Caco-2 (cell line): ENCODE measurements at places on chromosomes 13 and 19. TPM values are rescaled to one million over a fixed set of nuclear protein-coding genes. Genes with fewer than 3 reads are reported as not detected.

DNA sequence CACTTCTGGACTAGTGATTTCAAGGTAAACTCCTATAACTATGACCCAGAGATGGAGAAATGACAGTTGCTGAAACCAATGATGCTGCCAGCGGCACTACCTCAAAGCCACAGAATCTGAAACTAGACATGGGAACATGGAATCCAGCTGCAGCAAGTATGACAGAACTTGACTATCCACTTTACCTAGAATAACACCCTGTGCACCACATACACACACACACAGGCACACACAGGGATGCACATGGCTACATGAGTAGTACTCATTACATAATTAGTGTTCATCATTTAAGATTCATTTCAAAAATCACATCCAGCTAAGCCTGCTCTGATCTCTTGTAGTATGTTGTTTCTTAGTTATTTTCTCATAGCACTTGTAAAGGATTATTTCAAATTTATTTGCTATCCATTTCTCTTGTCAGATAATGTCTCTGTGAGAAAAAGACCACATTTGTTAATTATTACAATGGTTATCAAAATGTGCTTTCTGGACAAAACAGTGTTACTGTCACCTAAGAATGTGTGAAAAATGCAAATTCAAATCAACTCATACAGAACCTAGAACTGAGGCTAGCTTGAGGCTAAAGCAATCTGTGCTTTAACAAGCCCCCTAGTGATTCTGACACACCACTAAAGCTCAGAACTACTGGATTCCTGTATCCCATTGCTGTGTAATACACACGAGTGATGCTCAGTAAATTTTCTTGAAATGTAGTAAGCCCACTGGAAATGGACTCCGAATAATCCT, 59.4 kb downstream of the WTIP start:
- no peak overlapping the region for H3K4me3 ChIP-seq
- no peak for DNase-seq
- H3K36me3 ChIP-seq = no peaks in the 10 kb centered on the region
- no peaks in the 10 kb centered on the region for H3K4me1 ChIP-seq
- no peaks in the 10 kb centered on the region for H3K27me3 ChIP-seq
- H3K27ac ChIP-seq = no peak overlapping the region

DNA sequence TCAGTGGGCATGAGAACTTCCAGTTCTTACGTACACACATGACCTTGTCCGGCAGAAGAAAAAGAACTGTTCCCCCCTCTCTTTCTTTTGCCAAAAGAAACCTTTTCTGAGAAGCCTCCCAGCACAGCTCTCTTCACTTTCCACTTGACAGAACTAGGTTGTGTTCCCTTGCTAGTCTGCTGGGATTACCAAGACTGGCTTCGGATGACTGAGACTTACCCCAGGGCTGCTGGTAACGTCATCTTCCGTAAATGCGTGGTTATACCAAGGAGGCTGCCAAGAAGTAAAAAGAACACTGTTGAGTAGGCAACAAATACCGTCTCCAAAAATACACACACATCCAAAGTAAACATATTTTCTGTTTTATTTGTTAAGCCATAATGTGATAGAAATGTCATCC, 908.2 kb downstream of the EFNB2 start:
- no peaks in the 10 kb centered on the region for H3K36me3 ChIP-seq
- no peak overlapping the region for H3K27ac ChIP-seq
- no peak for DNase-seq
- H3K4me1 ChIP-seq = no peaks in the 10 kb centered on the region
- H3K4me3 ChIP-seq = no peak overlapping the region

GRCh38 chr19:35852029-35852780, at the start of gene NPHS1:
NPHS1 (minus strand) TSS chr19:35852504; CDS start chr19:35851837, 667 bp downstream.
- no peaks in the 10 kb centered on the region for H3K36me3 ChIP-seq
- 0 out of 2 replicates have a peak, but pooled peaks cover 7% of the 10 kb centered on the region for H3K4me1 ChIP-seq
- no peak within 1 kb of the TSS for H3K4me3 ChIP-seq
- no peak for DNase-seq
- H3K27ac ChIP-seq = no peak within 1 kb of the TSS

DNA sequence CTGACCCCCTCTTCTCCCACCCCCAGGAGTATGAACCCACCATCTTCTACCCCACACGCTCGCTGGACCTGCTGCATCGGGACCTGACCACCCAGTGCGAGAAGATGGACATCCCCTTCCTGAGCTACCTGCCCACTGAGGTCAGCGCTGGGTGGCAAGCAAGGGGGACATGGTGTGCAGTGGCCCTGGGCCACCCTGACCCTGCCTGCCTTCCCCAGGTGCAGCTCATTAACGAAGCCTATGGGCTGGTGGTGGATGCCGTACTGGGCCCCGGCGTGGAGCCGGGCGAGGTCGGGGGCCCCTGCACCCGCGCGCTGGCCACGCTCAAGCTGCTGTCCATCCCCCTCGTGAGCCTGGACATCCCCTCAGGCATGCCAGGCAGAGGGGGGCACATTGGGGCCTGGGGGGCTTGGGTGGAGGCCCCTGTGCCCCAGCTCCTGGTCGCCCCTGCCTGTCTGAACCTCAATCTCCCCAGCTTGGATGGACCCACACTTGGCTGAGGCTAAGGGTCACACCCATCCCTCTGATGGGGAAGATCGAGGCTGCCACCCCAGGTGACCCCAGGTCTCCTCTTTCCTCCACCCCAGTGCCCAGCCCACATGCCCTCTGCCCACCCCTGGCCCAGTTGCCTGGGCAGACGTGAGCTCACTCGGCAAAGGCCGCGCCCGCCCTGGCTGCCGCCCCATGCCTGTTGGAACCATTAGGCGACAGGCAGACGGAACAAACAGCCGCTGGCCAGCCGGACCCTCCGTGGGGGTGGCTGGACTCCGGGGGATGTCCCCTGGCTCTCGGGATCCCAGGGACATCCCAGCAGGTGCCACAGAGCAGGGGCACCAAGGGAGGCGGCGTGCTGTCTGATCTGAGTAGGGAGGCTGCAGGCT, 2.5 kb upstream of the CILP2 start:
- no peak overlapping the region for H3K27ac ChIP-seq
- H3K4me1 ChIP-seq = no peaks in the 10 kb centered on the region
- no peaks in the 10 kb centered on the region for H3K27me3 ChIP-seq
- no peak overlapping the region for H3K4me3 ChIP-seq

- H3K27ac ChIP-seq = no peak overlapping the region
- no peaks in the 10 kb centered on the region for H3K27me3 ChIP-seq
- H3K36me3 ChIP-seq = peaks cover 2% of the 10 kb centered on the region; the same call in 1 of the 2 replicates
- peaks cover 5% of the 10 kb centered on the region; the same call in 1 of the 2 replicates for H3K4me1 ChIP-seq
- no peak overlapping the region for H3K4me3 ChIP-seq
- DNase-seq = no peak
These were observed 21.2 kb downstream of the PPP5C start for GRCh38 chr19:46368116-46368515.

GRCh38 chr13:110423689-110424302, 116.7 kb downstream of the COL4A2 start:
- no peaks in the 10 kb centered on the region for H3K27me3 ChIP-seq
- DNase-seq = no peak
- H3K27ac ChIP-seq = no peak overlapping the region
- H3K4me1 ChIP-seq = peaks cover 17% of the 10 kb centered on the region
- no peak overlapping the region for H3K4me3 ChIP-seq

The TRPC4 gene
- total RNA-seq = not detected in 2 replicates

GRCh38 chr19:58021541-58022282, 12.1 kb upstream of the ZSCAN1 start:
- DNase-seq = peak; percentile 15
- no peaks in the 10 kb centered on the region for H3K4me1 ChIP-seq
- H3K36me3 ChIP-seq = no peaks in the 10 kb centered on the region
- H3K4me3 ChIP-seq = no peak overlapping the region
- H3K27ac ChIP-seq = no peak overlapping the region

The PSG6 gene
- 0.18 TPM in 1 of 2 replicates, not detected in the other for total RNA-seq

- no peak overlapping the region for H3K27ac ChIP-seq
- no peaks in the 10 kb centered on the region for H3K27me3 ChIP-seq
- H3K36me3 ChIP-seq = no peaks in the 10 kb centered on the region
- peak; percentile 16 for DNase-seq
- H3K4me3 ChIP-seq = no peak overlapping the region
These were observed 294.8 kb downstream of the TSHZ3 start for GRCh38 chr19:31054430-31054829.

DNA sequence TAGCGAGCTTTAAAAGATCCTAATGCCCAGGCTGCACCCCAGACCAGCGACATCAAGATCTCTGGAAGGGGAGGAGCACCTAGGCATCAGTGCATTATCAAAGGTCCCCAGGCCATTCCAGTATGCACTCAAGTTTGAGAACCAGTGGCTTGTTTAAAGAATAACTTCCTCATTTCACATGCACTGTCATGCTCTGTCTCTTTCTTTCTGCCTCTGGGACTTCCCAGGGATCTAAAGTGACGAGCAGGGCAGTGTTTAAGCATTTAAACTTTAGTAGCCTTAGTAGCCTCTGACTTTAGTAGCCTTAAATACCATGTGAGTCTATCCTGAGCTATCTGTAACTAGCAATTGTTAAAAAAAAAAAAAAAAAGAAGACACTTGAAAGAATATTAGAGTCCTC, 8.9 kb upstream of the FARP1 start:
- H3K27ac ChIP-seq = no peak overlapping the region
- DNase-seq = no peak
- H3K4me1 ChIP-seq = peaks cover 24% of the 10 kb centered on the region

The PLEKHJ1 gene
- total RNA-seq = 119 TPM in 2 replicates

DNA sequence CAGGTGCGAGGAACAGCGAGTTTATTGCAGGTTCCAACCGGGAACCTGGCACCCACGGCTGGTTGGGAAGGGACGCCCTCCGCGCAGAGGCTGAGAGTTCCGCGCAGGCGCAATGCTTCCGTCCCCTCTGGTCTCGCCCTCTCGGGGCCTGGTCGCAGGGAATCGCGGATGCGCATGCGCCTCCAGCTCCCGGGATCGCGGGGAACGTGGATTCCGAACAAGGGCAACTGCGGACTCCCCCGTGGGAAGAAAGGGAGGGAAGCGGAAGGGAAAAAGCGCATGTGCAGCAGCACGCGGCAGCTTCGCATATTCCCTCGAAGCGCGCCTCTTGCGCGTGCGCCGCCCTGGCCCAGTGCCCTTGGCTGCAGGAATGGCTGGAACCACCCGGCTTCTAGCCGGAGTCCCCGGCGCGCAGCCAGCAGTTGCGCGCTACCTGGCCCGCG, 1.1 kb downstream of the TSSK6 start:
- no peaks in the 10 kb centered on the region for H3K4me1 ChIP-seq
- no peak overlapping the region for H3K4me3 ChIP-seq
- no peak for DNase-seq
- H3K36me3 ChIP-seq = no peaks in the 10 kb centered on the region
- H3K27ac ChIP-seq = peak overlapping the region; percentile 42
- no peaks in the 10 kb centered on the region for H3K27me3 ChIP-seq

DNA sequence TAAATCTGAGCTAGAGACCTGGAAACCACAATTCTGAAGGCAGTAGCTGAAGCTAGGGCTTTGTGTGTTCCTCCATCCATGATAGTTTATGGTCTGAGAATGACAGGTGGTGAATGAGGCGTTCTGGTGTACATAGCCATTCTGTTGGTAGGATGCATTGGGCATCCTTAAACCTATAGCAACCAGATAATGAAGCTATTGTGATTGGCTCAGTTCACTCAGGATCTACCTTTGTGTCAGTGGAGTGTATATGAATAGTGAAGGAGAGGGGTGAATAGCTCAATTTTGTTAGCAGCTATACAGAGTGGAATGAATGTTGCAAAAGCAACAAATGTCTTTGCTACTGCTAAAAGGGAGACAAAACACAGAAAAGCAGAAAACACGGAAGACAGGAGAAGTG, 80.0 kb upstream of the PCDH20 start:
- H3K36me3 ChIP-seq = no peaks in the 10 kb centered on the region
- no peaks in the 10 kb centered on the region for H3K27me3 ChIP-seq
- no peak overlapping the region for H3K4me3 ChIP-seq
- H3K27ac ChIP-seq = no peak overlapping the region
- H3K4me1 ChIP-seq = no peaks in the 10 kb centered on the region

The FGF22 gene
- total RNA-seq = 0.68 TPM in 1 of 2 replicates, not detected in the other

DNA sequence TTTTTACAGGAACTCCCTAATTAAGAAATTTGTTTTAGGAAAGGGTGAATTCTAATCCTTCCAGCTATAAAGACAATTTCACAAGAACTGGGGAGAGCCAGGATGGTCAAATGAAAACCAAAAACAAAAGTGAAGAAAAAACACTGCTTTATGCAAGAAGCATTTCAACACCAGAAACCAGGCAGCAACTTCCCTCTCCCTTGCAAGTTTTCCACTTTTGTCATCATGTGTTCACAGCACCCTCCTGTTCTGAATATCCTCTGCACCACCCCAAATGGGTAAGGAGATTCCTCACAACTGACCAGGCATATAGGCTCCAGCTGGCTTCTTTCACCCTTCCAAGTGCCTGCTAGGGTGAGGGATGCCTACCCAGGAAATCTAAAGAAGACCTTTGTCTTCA, 328.1 kb downstream of the TBC1D4 start:
- H3K36me3 ChIP-seq = no peaks in the 10 kb centered on the region
- H3K27me3 ChIP-seq = no peaks in the 10 kb centered on the region
- no peak overlapping the region for H3K4me3 ChIP-seq
- no peak for DNase-seq
- H3K27ac ChIP-seq = no peak overlapping the region
- no peaks in the 10 kb centered on the region for H3K4me1 ChIP-seq

GRCh38 chr19:41218615-41219507, at the start of gene AXL:
AXL (plus strand) TSS chr19:41219223; CDS start chr19:41219393, 170 bp downstream.
- no peaks in the 10 kb centered on the region for H3K27me3 ChIP-seq
- peaks cover 11% of the 10 kb centered on the region; the same call in 1 of the 2 replicates for H3K4me1 ChIP-seq
- no peak within 1 kb of the TSS for H3K4me3 ChIP-seq
- H3K36me3 ChIP-seq = no peaks in the 10 kb centered on the region

DNA sequence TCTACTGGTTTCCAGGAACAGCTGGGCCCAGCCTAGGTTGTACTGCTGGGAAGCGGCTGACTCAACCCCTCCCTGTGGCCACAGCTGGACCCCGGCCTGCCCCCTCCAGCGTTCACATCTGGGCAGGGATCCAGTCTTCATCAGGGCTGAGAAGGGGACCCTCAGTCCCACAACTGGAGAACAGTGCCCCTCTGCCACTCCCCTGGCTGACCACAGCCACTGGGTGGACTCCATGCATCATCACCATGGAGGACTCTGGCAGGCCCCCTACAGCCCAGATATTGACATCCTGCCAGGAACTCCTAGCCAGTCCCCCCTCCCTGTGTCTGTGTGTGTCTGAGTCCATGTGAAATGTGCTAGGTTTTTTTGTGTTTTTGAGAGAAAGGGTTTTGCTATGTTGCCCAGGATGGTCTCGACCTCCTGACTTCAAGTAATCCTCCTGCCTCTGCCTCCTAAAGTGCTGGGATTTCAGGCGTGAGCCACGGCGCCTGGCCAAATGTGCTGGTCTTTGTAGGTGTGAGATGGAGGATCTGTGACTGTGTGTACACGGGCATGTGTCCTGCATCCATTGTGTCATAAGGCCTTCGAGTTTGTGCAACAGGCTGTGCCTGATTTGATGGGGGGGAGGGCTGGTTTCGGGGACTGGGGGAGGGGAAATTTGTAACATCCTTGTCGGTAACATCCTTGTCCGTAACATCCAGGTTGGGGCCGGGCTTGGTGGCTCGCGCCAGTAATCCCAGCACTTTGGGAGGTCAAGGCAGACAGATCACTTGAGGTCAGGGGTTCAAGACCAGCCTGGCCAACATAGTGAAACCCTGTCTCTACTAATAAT, 4.0 kb upstream of the HOOK2 start:
- H3K27me3 ChIP-seq = no peaks in the 10 kb centered on the region
- peaks cover 30% of the 10 kb centered on the region for H3K4me1 ChIP-seq
- no peak overlapping the region for H3K27ac ChIP-seq
- DNase-seq = no peak
